ENCODE measurements at places on chromosomes 3 and 15. TPM values are rescaled to one million over a fixed set of nuclear protein-coding genes. Genes with fewer than 3 reads are reported as not detected.

GRCh38 chr15:73650416-73651126 lies 17.4 kb upstream of the NPTN start:
- H3K36me3 ChIP-seq, result no peaks in the 10 kb centered on the region
- H3K4me1 ChIP-seq, result no peaks in the 10 kb centered on the region
- H3K27ac ChIP-seq, result no peak overlapping the region
- DNase-seq, result no peak

GRCh38 chr15:25797511-25797935 lies 65.6 kb downstream of the ATP10A start:
- H3K27ac ChIP-seq, result no peak overlapping the region
- H3K4me1 ChIP-seq, result no peaks in the 10 kb centered on the region
- H3K4me3 ChIP-seq, result no peak overlapping the region
- H3K27me3 ChIP-seq, result no peaks in the 10 kb centered on the region

- no peak overlapping the region for H3K27ac ChIP-seq
- DNase-seq, result no peak
- H3K4me1 ChIP-seq, result no peaks in the 10 kb centered on the region
- H3K27me3 ChIP-seq, result no peaks in the 10 kb centered on the region
These were observed 61.1 kb downstream of the CBLB start for GRCh38 chr3:105807701-105808100.

- H3K27me3 ChIP-seq, result no peaks in the 10 kb centered on the region
- H3K27ac ChIP-seq, result peak overlapping the region; percentile 88
- H3K4me1 ChIP-seq, result peaks cover 67% of the 10 kb centered on the region
- peak overlapping the region; percentile 98 for H3K4me3 ChIP-seq
These were observed 3.1 kb downstream of the CSRNP1 start for GRCh38 chr3:39150148-39150802.

GRCh38 chr3:36312351-36312750 lies 68.0 kb upstream of the STAC start:
- H3K4me1 ChIP-seq, result no peaks in the 10 kb centered on the region
- DNase-seq, result no peak
- H3K4me3 ChIP-seq, result no peak overlapping the region
- no peaks in the 10 kb centered on the region for H3K27me3 ChIP-seq
- no peaks in the 10 kb centered on the region for H3K36me3 ChIP-seq
- no peak overlapping the region for H3K27ac ChIP-seq

GRCh38 chr3:158882445-158882844 lies 80.6 kb downstream of the MFSD1 start:
- H3K4me3 ChIP-seq, result no peak overlapping the region
- no peak for DNase-seq
- H3K27ac ChIP-seq, result no peak overlapping the region
- no peaks in the 10 kb centered on the region for H3K27me3 ChIP-seq
- no peaks in the 10 kb centered on the region for H3K4me1 ChIP-seq
- no peaks in the 10 kb centered on the region for H3K36me3 ChIP-seq

DNA sequence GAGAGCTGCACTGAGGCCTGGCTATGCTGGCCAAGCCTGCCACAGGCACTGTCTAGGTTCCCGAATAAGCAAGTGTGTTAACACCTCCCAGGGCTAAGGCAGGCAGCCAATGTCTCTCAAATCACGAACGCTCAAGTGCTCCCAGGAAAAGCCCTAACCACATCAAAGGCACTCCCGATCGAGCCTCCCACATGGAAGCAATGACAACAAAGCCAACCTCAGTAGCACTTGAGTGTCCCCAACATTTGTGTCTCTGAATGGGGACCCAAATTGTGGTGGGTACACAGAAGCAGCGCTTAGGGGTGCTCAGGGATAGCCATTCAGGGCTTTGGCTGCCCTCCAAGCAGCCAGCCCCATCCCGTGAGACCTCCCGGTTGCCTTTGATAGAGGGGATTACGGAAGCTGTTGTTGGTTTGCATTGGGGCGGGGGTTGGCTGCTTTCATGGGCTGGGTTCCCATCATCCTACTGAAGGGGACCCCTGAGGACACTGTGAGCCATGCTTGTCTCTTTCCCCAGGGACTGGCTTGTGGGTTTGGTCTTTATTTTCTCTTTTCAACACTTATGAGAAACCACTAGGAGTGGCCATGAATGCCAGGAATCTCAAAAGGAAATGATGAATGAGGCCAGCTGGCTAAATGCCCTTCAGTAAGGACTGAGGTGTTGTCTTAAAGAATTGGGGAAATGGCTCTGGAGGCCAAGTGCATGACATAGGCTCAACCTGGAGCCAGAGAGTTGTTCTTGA lies 234.1 kb upstream of the FEZF2 start:
- no peak overlapping the region for H3K27ac ChIP-seq
- H3K27me3 ChIP-seq, result no peaks in the 10 kb centered on the region
- H3K4me1 ChIP-seq, result no peaks in the 10 kb centered on the region
- no peak overlapping the region for H3K4me3 ChIP-seq

The WNT5A gene
- 9.9 TPM for total RNA-seq

The FAM227B gene
- total RNA-seq, result 11.7 TPM

DNA sequence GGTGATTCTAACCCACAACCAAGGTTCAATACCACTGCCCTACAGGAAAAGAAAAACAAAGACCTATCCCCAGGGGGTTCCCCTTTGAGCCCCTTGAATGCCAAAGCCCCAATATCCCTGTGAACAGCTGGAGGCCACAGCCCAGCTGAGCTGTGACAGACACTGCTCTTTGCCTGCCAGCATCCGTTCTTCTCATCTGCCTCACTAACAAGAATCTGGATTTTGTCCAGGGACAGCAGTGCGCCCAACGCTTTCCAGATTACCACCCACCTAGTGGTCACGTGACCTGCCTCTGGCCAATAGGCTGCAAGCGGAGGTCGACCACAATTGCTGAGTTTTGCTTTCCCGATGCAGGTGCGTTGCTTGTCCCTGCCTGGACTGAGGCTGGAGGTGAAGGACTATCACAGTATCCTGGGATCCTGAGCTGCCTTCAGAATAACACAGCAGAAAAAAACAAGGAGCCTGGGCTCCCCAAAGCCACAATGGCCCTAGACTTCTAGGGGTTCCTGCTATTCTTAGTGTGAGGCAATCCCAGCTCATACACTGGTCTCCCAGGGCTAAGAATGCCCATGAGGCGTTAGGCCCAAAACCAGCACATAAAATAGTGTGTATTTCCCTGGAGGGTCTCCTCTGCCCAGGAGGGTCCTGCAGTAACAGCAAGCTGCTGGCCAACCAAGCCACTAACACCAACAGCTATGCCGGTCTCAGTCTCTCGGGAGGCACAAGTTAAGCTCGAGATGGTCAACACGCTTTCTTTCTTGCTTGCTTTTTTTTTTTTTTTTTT lies 13.8 kb downstream of the BDH1 start:
- H3K27me3 ChIP-seq, result no peaks in the 10 kb centered on the region
- peaks cover 10% of the 10 kb centered on the region for H3K36me3 ChIP-seq
- no peaks in the 10 kb centered on the region for H3K4me1 ChIP-seq
- H3K4me3 ChIP-seq, result no peak overlapping the region
- DNase-seq, result no peak

The PIF1 gene
- 2.0 TPM for total RNA-seq

DNA sequence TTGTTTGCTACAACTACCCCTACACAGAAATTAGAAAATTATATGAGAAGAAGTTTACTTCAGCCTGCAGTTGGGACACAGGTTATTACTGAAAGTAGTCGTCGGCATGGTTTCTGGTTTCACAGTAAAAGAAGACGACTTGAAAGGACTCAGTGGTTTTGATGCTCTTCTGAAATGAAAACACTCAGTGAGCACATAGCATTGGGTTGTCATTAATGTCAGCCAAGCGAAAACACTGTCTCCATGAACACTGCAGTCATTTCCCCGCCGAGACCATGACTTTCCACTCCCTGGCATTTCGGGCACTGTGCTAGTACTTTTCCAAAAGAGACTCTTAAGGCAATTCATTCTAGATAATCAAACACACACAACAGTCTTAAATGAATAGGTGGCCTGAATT lies 69.2 kb upstream of the ICE2 start:
- peaks cover 4% of the 10 kb centered on the region for H3K4me1 ChIP-seq
- peaks cover 2% of the 10 kb centered on the region for H3K36me3 ChIP-seq

The MYO5C gene
- 41.6 TPM for total RNA-seq

- DNase-seq, result no peak
- H3K36me3 ChIP-seq, result no peaks in the 10 kb centered on the region
- no peaks in the 10 kb centered on the region for H3K4me1 ChIP-seq
- H3K4me3 ChIP-seq, result no peak overlapping the region
- no peaks in the 10 kb centered on the region for H3K27me3 ChIP-seq
These were observed 62.3 kb upstream of the ARL8B start for GRCh38 chr3:5059782-5060181.

- no peaks in the 10 kb centered on the region for H3K4me1 ChIP-seq
- H3K36me3 ChIP-seq, result no peaks in the 10 kb centered on the region
- no peak overlapping the region for H3K4me3 ChIP-seq
These were observed 61.5 kb downstream of the CGGBP1 start for GRCh38 chr3:87997298-87997697.

- H3K27me3 ChIP-seq, result no peaks in the 10 kb centered on the region
- H3K36me3 ChIP-seq, result peaks cover 9% of the 10 kb centered on the region
- no peak overlapping the region for H3K27ac ChIP-seq
These were observed 52.8 kb downstream of the XRN1 start for GRCh38 chr3:142394921-142395622.

GRCh38 chr3:38600551-38600950 lies 48.9 kb downstream of the SCN5A start:
- no peak for DNase-seq
- H3K36me3 ChIP-seq, result no peaks in the 10 kb centered on the region
- no peak overlapping the region for H3K27ac ChIP-seq
- H3K4me3 ChIP-seq, result no peak overlapping the region

DNA sequence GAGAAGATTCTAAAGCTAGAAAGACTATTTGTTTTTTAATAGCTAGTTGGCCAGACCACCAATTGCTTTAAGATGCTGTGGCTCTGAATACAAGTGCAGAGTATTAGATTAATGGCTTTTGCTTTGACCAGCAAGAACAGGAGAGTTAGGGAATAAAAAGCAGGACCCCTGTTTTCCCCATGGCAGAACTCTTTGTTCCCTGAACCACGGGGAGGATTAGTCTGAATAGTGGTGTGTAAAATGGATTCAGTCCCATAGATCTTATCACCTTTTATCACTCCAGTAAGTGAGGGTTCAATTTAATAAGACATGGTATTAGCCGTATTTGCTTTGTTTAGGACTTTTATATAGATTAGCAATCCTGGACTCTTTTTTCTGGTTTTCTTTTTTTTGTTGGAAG lies 562.6 kb upstream of the DPPA4 start:
- no peaks in the 10 kb centered on the region for H3K4me1 ChIP-seq
- no peak overlapping the region for H3K27ac ChIP-seq
- H3K27me3 ChIP-seq, result no peaks in the 10 kb centered on the region

GRCh38 chr15:66411190-66411589 lies 24.5 kb downstream of the MAP2K1 start:
- no peaks in the 10 kb centered on the region for H3K4me1 ChIP-seq
- no peak for DNase-seq
- no peaks in the 10 kb centered on the region for H3K27me3 ChIP-seq
- no peak overlapping the region for H3K4me3 ChIP-seq
- no peaks in the 10 kb centered on the region for H3K36me3 ChIP-seq

DNA sequence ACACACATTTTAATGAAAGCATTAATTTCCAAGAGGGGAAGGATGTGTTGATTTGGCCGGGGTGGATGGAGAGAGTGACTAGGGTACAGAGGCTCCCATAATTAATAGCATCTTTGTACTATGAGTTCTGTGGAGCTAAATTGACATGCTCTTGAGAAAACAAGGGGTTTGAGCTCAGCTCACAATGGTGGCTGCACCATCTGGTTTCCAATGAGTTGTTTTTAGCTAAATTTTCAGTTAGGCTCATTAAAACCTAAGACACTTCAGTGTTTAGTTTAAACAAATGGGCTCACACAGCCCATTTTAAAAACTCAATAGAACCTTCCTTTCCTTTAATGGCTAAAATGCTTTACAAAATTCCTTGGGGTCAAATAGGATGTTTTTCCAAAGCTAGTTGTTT lies 199.7 kb downstream of the TNIK start:
- no peaks in the 10 kb centered on the region for H3K36me3 ChIP-seq
- H3K4me3 ChIP-seq, result no peak overlapping the region
- DNase-seq, result no peak

The FAM174B gene
- 13.8 TPM for total RNA-seq

DNA sequence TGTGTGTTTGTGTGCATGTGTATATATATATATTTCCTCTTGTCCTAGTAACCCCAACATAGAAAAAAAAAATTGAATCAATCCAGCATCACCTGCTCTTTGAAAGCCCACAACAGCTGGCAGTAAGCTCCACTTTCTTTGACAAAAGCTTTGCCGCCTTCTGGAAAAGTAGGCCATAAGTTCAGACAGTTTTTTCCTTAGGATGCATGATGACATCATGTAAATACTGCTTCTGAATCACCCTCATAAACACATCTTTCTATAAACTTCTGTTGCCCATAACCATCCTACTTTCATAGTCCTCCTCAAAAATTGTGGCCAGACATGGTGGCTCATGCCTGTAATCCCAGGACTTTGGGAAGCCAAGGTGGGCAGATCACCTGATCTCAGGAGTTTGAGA lies 67.4 kb downstream of the CSNK1G1 start:
- no peak overlapping the region for H3K4me3 ChIP-seq
- H3K4me1 ChIP-seq, result no peaks in the 10 kb centered on the region
- DNase-seq, result no peak

The NME9 gene
- 3.5 TPM for total RNA-seq

The ACOX2 gene
- 18.6 TPM for total RNA-seq

GRCh38 chr3:108153451-108153981 lies 62.7 kb upstream of the CD47 start:
- no peak overlapping the region for H3K4me3 ChIP-seq
- no peaks in the 10 kb centered on the region for H3K36me3 ChIP-seq
- no peak overlapping the region for H3K27ac ChIP-seq

GRCh38 chr3:144429719-144430121 lies 458.1 kb downstream of the DIPK2A start:
- no peaks in the 10 kb centered on the region for H3K36me3 ChIP-seq
- no peaks in the 10 kb centered on the region for H3K4me1 ChIP-seq
- H3K27ac ChIP-seq, result no peak overlapping the region
- DNase-seq, result no peak
- no peak overlapping the region for H3K4me3 ChIP-seq

DNA sequence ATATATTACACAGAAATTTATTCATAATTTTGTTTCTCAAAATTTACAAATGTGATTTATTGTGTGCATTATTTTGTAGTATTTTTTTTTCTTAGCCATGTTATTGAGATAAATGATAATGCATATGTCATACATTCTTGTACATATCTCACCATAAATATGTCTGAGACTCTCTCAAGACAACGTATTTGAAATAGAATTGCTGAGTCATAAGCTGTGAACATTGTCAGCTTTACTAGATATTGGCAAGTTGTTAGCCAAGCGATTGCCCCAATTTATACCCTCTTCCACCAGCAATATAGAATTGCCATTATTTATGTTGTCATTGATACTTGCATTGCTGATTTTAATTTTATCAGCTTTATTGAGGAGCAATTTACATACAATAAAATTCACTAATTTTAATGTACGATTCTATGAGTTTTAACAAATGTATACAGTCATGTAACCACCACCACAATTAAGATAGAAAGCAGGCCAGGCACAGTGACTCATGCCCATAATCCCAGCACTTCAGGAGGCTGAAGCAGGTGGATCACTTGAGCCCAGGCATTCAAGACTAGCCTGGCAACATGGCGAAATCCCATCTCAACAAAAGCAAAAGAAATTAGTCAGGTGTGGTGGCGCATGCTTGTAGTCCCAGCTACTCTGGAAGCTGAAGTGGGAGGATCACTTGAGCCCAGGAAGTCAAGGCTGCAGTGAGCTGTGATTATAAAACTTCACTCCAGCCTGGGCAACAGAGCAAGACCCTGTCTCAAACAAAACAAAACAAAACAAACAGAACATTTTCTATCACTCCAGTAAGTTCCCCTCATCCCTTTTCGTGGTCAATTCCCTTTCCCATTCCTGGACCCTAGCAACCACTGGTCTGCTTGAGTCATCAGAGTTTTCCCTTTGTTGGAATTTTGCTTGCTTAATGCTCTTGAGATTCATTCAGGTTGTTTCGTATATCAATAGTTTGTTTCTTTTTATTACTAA lies 373.1 kb downstream of the MFSD1 start:
- no peak overlapping the region for H3K27ac ChIP-seq
- H3K36me3 ChIP-seq, result no peaks in the 10 kb centered on the region
- H3K4me3 ChIP-seq, result no peak overlapping the region

Measured in kidney (tissue), 22 donors.